ENCODE measurements at places on chromosomes 13 and 19.

DNA sequence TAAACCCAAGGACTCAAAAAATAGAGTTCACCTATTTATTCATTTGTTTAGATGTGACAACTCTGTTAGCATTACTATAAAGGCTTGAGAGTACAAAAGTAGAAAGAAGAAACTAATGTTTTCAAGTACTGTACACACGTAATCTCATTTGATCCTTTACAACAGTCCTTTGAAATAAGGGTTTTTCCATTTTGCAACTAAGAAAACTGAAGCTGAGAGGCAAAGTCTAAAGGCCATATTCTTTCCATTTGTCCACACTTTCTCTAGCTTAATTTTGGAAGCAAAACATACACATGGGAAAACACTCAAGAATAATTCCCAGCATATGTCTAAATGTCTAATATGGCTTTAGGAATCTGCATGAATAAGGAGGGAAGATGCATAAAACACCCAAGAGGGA, 34.1 kb downstream of the ZAR1L start:
- DNase-seq = no peak

- no peak for DNase-seq
Observed at GRCh38 chr13:37747071-37747612, 122.4 kb downstream of the TRPC4 start.

DNA sequence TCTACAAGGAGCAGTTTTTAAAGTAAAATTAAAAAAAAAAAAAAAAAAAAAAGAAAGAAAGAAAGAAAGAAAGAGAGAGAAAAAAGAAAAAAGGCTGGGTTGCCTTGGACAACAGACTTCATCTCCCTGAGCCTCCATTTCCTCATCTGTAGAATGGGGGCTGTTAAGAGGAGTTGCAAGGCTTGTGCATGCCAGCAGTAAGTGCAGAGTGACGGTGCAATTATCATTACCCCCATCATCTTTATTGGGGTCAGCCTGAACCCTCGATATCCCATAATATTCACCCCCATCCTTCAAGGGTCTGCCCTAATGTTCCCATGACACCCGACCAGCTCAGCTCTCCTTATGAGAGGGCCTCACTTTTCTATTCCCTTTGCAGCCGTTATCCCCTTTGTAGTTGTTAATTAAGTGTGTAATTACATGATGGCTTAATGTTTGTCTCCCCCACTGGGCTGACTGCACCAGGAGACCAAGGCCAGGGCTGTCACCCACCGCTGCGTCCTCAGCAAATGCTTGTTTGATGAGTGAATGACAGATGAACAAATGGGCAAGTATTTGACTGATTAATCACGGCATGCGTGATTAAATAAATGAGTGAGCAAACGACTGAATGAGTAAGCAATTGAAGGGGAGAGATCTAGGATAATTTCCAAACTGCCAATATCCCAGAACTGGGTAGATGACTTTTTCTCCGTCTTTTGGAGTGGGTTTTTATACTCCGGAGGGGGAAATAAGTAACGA, 10.1 kb downstream of the FOSB start:
- DNase-seq = peak; percentile 40

GRCh38 chr13:29535663-29536655, 59.5 kb downstream of the SLC7A1 start:
- no peak for DNase-seq

GRCh38 chr19:1135454-1135853, 31.7 kb downstream of the GPX4 start:
- DNase-seq = no peak

DNA sequence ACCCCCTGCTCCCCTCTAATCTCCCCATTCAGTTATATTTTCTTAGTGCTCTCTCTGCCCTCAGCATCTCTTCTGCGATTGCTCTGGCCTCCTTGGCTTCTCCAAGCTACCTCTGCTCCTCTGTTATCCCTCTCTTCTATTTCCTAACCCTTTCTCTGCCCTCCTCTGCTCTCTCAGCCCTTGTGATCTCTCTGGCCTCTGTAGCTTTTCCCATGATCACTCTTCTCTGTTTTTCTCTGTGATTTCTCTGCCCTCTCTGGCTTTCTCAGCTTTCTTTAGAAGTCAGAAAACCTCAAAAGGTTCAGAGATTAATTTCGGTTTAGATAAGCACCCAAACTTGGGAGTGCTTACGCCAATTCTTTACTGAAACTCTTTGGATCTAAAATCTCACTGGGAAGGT, 795.0 kb downstream of the DIAPH3 start:
- DNase-seq = no peak

DNA sequence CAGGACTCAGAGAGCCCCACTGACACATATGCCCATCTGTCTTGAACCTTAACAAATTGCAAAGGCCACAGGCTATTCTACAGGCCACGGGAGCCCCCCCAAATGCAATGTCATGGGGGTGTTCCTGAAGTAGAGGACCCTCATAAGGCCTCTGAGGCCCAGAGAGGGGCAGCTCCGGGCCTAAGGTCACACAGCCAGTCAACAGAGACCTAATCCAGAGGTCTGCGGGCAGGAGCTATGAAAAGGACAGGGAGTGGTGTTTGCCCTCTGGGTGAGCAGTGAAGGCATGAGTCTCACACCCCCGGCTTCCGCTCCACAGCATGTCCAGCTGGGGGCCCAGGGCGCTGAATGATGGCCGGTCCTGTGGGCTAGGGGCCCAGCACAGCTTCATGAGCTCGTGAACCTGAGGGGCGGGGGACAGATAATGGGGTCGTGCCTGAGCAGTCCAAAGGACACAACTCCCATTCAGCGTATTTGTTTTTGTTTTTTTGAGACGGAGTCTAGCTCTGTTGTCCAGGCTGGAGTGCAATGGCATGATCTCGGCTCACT, 5.3 kb upstream of the INSL3 start:
- no peak for DNase-seq

DNA sequence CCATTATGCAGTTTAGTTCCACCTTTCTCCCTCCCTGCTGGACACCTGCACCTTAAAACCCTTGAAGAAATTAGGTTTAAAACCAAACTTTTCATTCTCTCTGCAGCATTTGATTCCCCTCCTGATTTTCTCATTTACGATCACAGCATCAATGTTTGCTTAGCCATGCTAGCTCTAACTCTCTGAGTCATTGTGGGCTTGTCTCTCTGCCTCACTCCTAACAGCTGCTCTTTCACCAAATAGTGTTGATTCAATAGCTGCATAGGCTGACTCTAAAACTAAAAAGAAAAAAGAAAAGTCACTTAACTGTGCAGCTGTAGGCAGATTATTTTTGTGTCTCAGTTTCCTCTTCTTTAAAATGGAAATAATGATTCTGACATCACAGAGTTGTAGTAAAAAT, 1124.9 kb downstream of the DIAPH3 start:
- DNase-seq = no peak

DNA sequence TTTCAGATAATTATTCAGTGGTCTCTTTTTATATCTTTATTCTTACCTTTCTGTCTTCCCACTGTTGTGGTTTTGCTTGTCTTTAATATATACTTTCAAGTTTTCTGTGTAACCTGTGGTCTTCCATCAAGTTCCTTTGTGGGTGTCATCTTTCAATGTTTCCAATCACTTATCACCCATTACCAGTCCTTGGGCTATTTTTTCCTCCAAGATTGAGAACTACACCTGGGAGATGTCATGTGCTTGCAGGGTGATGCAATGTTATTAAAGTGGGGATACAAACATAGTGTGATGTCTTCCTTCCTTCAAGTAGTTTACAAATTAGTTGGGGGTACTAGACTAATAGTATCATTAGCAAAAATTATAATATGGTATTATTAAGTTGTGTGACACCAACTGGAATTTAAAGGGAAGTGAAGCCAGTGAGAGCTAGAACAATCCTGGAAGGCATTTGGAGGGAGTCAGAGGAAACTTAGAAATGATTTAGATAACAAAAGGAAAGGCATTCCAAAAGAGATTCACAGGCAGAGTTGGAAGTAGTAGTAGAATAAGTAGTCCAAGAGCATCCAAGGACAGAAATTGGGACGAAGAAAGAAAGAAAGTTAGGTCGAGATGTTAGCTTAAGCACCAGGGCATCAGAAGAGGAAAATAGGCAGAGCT, 3.4 kb downstream of the FNDC3A start:
- DNase-seq = no peak

- DNase-seq = no peak
Observed at GRCh38 chr13:79935121-79935520, 405.8 kb downstream of the SPRY2 start.

DNA sequence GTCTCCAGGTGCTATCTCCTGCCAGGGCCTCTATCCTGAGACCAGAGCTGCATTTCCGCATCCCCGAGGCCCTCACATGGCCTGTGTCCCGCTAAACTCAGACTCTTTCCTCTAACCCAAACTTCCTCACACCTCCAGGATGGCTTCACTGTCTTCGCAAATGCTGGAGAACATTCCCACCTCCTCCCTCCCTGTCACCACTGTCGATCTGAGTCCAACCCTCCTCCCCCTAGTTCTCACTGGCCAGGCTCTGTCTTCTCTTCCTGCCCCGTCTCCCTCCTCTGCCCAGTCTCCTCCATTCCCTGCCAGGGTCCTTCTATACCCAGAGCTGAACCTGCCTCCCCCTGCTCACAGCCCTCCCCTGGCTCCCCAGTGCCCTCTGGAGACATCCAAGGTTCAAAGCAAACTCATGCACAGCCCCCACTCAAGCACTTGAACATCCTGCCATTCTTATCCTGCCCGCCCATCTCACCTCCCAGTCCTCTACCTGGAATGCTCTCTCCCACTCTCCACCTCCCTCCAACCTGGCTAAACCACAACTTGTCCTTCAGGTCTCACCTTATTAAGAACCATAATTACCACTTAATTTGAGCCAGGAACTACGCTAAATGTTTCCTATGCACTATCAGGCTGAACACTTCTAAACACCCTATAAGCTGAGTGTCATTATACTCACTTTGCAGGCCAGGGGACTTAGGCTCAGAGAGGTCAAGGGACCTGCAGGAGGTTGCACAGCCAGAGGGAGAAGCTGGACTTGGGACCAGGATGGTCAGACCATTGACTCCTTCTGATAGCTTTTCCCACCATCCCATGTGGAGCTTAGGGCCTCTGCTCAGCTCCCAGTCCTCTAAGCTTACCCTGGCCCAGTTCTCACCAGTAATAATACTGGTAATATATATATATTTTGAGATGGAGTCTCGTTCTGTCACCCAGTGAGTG, 961 bp upstream of the VSIG10L start:
- DNase-seq = no peak

- no peak for DNase-seq
Observed at GRCh38 chr19:44998025-44998424, 3.2 kb upstream of the RELB start.

DNA sequence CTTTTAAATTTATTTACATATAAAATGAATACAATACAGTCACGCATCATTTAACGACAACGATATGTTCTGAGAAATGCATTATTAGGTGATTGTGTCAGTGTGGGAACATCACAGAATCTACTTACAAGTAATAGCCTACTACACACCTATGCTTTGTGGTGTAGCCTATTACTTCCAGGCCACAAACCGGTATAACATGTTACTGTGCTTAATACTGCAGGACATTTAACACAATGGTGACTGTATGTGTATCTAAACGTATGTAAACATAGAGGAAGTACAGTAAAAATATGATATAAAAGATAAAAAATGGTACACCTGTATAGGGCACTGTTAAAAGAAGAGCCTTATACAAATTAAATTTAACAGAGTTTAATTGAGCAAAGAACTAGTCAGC, 62.4 kb upstream of the KLHL1 start:
- DNase-seq = no peak

- no peak for DNase-seq
Observed at GRCh38 chr19:48196933-48197665, 26.6 kb downstream of the ZSWIM9 start.

DNA sequence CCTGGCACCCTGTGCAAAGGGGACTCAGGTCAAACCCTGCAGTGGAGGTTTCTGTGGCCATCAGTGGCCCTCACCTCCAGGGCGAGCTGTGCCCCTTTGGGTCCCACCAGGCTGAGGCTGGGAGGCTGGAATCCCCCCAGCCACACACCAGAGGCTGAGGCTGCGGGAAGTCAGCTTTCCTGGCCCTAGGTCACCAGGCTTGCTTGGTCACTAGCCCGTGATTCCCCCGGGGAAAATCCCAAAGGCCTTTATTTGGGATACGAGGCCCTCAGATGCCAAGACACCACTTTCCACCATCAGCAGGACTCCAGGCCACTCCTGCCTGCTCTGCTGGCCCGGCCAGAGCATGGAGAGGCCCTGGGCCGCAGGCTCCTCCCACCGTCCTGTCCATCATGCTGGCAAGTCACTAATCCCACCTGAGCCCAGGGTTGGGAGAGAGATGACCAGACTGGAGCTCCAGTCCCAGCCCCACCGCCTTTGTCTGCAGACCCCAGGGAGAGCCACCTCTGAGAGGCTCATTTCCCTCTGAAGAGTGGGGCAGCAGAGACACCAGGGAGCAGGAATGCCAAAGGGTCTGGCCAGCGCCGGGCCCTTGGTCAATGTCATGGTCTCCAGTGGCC, 4.7 kb downstream of the NKPD1 start:
- DNase-seq = no peak

DNA sequence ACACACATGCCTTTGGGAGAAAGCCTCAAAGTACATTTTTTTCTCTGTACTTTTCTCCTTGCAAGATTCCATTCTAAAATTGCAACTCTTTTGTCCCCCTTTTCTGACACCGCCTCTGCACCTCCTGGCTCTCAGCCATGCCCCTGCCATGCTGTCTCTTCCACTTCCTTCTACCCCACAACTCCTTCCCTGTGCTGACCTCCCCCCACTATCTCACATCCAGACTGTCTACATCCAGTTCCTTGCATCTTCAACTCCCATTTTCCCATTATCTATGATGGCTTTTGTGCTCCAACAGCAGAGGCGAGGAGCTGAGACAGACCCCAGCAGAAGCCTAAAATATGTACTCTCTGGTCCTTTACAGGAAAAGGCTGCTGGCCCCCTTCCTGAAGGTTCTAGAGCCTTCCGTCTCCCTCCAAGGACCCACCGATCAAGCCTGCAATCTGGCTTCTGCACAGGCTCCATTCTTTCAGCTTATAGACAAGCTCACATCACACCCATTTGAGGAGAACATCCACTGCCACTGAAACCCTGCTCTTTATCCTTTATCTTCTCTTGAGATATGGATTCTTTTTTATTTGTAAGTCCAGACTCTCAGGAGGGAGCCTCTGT, 50.2 kb downstream of the RFX2 start:
- DNase-seq = no peak

DNA sequence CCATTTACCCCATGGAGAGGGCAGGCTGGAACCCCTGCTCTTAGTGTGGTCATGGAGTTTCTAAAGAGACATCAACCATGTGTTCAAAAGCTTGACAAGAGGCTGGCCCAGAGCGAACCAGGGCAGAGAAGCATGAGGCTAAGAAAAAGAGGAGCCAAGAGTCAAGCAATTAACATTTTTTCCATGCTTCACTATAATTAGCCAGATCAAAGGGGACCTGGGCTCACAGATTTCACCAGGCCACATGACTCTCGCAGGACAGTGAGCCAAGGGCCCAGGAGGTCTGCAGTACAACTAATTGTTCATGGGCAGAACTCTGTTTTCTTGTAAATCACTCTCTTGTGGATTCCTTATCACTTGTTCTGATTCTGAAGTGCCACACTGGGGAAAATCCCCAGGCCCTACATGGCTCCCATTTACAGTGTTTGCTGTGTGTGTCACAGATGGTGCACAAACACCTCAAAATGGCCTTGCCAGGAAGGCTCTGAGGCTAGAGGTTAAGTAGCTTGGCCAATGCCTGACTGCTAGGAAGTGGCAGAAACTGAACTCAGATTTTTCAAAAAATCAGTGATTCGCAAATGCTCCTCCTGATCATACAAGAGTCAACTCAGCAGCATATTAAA, 101.2 kb downstream of the LHFPL6 start:
- DNase-seq = no peak

GRCh38 chr19:39768786-39769185, 9.9 kb upstream of the LEUTX start:
- no peak for DNase-seq

- DNase-seq = no peak
Observed at GRCh38 chr19:35860818-35861639, 4.3 kb downstream of the KIRREL2 start.
